Left cardiac atrium (tissue), 4 donors: ENCODE measurements at places on chromosomes 2 and 18. TPM values are rescaled to one million over a fixed set of nuclear protein-coding genes. Genes with fewer than 3 reads are reported as not detected.

CPLX4 gene
- total RNA-seq = not detected

IL1A gene
- not detected for total RNA-seq

SLC25A52 gene
- total RNA-seq = not detected

ALLC gene
- 0.26 TPM for total RNA-seq

PLEKHA3 gene
- 34.0 TPM for total RNA-seq

COL3A1 gene
- total RNA-seq = 202 TPM

STARD6 gene
- not detected for total RNA-seq

TYMS gene
- total RNA-seq = 7.3 TPM

FLACC1 gene
- total RNA-seq = 5.7 TPM

COPS9 gene
- 175 TPM for total RNA-seq

REG3G gene
- not detected for total RNA-seq

INPP5D gene
- 9.3 TPM for total RNA-seq

MEP1B gene
- total RNA-seq = not detected

REG1B gene
- total RNA-seq = not detected

SH3RF3 gene
- 8.8 TPM for total RNA-seq
